ENCODE measurements at places on chromosomes 11 and 22.

- no peak for DNase-seq
Measured at GRCh38 chr22:48098243-48098920, 1335.9 kb downstream of the TBC1D22A start.

DNA sequence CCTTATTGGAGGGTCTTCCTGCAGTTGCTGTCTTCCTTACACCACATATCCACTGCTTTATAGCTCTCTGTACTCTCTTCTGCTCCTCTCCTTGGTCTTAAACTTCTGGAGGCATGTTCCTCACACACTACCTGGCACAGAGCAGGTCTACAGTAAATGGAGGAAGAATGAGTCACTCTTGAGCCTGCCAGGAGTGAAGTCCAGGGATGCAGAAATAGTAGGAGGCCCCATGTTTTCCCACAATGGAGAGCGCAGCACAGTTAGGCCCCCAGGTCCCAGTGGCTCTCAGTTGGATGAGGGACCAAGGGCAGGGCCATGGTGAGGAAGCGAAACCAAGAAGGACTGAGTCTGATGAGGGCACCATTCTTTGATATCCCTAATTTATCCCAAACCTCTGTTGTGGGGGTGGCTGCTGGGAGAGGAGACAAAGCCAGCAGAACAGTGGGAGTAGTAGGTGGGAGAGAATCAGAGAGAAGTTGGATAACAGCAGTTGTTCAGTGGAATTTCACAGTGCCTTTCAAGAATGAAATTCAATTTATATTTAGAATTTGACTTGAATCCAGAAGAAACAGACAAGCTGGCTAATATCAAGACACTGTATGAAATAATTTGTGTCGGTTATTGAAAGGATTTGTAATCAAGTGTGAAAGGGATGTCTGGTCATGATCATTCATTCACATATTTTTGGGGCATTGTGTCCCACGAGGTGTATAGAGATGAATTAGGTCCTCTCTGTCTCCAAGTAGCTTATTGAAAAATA, 187.8 kb downstream of the HIPK3 start:
- no peak for DNase-seq

DNA sequence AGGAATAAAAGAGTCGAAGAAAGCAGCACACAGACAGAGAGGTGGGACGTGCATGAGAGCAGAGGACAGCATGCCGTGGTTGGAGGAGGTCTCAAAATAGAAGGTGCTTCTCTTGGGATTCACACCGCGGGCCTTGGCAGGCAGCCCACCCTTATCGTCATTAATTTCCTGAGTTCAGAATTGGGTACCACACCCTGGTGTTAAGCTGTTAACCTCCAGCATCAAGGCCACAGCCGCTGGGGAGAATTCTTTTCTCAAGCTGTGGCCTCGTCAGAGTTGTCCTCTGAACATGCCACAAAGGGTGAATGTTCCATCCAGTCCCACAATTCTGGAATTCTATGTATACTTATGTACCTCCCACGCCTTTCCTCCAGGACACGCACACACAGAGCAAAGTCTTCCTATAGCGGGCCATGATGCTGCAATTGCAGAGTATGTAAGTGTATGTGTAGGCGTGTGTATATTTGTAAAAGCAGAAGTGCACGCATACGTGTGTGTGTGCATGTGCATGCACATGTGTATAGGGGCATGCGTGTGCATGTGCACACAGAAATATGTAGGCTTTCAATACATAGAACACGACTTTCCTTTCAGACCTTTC, 39.0 kb downstream of the ADAMTS8 start:
- no peak for DNase-seq

DNA sequence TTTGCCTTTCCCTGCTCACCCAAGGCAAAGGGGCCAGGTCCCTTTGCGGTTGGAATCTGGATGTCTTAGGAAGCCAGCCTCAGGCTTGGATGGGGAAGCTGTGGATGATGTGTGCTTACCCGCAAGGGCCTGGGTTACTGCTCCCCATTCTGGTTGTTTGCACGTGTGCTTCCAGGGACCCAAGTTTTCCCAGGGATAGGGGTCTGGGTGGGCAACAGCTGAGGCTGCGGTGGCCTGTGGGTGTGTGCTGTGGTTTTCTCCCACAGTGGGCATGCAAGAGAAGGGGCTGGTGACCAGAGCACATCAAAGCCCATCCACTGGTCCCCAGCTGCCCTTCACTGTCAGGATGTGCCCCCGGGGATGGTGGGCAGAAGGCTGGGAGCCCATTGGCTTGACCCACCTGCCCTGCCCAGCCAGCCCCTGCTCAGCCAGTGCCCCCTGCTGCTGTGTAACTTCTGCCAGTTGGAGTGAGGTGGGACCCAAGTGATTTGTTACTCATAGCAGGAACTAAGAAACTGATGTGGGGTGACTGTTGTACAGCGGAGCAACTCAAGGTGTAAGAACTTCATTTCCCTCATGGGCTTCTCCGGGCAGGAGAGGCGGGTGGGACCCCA, 3.3 kb downstream of the CAPN5 start:
- no peak for DNase-seq

GRCh38 chr11:126231725-126232459, 20.3 kb downstream of the FAM118B start:
- no peak for DNase-seq

GRCh38 chr22:41243361-41243760, 2.6 kb upstream of the CHADL start:
- DNase-seq: no peak

DNA sequence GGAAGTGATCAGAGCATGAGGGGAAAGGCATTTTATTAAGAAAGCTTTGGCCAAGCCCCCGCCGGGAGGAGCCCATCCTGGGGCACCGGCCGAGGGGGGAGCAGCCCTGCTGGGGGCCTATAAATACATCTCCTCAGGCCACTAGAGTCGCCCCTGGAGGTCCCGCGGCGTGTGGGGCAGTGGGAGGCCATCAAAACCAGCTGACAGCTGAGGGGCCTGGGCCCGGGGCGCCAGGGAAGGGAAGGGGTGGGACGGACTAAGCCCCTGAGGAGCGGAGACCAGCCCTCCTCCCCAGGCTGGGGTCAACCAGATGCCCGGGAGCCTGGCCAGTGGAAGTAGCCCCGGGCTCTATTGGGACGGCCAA, 13.1 kb downstream of the SCARF2 start:
- no peak for DNase-seq

DNA sequence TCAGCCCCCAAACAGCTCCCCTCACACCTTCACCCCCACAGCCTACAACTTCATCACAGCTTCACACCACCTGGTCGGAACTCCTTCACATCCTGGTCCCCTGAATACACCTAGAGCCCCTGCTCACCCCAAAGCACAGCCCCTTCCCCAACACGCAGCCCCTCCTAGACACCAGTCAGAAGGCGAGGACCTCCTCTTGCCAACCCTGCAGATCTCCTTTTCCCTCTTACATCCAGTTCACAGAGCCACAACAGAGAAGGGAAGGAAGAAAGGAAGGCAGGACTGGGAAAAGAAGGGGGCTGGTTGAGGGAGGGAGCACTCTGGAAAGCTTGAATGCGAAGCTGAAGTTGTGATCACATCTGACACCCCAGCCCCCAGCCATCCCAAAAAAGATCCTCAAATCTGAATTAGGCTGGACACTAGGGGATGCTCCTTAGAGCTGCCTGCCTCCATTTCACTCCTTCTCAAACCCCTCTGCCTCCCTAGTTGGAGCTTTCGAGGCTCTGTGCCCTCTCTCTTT, 629 bp downstream of the CCKBR start:
- no peak for DNase-seq

GRCh38 chr11:12287009-12287373, 90.4 kb upstream of the PARVA start:
- peak; percentile 47 for DNase-seq

GRCh38 chr22:17767233-17768065, 6.8 kb downstream of the BID start:
- no peak for DNase-seq

GRCh38 chr11:8814923-8815240, 96.1 kb upstream of the AKIP1 start:
- DNase-seq: no peak

DNA sequence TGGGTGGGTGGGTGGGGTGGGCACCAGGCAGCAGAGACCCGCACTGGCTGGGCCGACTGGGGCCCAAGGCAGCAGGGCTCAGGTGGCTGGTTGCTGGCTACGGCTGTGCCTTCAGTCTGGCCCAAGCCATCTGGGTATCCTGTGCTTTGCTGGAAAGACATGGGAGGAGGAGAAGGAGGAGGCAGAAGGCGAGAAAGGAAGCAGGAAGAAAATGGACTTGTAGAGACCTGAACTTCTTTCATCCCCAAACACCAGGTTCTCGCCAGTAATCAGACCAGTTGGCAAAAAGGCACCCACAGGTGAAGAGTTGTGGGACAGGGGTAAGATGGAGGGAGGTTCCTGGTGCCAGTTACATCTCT, 78.8 kb downstream of the IGLL1 start:
- no peak for DNase-seq

- DNase-seq: no peak
Measured at GRCh38 chr11:7994581-7995278, 7.6 kb downstream of the EIF3F start.

DNA sequence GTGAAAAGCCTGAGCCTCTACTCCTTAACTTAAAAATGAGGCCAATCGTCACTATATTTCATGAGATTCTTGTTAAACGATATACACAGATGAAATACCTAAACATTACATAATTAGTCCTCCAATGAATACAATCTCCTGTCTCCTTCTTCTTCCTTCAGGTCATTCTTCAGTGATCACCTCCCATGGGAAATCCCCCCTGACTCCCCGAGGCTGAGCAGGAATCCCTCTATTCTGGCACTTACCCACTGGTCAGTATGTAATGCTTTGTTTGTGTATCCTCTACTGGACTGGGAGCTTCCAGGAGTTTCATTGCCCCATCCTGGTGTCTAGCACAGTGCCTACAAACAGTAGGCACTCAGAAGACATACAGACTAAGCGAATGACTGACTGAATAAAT, 52.3 kb downstream of the RAB38 start:
- DNase-seq: no peak

DNA sequence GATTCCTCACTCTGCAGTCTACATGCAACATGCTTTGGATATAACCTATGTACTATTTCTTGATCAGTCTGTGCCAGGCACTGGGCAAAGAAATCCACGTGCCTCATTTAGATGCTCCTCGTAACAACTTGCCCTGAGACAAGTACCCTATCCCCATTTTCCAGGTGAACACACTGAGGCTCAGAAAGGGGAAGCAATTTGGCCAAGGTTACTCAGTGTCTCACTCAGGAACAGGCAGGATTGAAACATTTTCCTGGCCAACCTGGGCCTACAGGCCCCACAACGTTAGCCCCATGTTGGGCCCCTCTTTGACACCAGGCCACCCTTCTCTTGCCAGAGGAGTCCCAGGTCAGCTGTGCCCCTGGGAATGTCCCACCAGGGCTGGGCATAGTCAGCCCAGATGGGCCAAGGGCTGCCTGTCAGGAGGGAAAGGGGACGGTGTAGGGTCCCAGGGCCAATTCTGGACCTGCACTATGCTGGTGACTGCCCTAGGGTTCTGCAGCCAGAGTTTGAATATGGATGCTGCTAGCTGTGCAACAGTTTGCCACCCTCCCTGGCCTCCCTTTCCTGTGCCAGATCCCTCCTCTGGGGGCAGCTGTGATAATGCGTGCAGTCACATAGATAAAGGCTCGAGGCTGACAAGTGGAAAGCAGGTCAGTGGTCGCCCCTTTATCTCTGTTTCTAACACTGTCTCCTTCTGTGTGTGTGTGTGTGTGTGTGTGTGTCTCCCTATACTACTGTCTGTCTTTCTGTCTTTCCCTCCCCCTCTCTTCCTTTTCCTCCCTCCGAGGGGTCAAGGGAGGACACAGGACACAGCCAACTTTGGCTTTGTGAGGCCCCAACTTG, 10.4 kb upstream of the EMID1 start:
- no peak for DNase-seq

- DNase-seq: no peak
Measured at GRCh38 chr22:22159384-22159783, 85.2 kb upstream of the VPREB1 start.

DNA sequence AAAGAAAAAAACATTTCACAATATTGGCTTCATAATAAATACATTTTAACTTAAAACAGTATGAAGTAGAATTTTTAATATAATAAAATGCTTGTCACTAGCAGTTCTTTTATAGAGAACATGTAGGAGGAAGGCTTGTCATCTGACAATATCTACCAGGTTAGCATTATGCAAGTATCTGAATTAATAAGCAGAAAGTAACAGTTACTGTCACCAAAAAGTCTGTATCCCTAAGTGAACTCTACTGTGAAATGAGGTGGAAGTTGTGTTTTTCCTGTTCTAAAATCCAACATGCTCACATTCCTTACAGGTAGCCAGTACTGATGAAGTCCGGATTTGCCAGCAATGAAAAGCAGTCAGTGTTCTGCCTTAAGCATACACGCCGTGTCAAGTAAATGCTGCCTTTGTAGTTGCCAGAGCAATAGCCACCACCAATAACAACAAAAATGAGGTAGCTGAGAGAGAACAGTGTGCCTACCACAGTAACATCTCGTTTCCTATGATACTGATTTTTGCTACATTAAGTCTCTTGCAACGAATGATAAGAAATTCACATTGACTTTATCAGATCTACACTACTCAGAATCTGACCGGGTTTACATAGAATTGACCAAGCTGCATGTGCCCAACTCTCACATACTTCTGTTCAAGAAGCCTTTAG, 95.5 kb downstream of the SIK3 start:
- DNase-seq: no peak

GRCh38 chr11:61392981-61393595, 701 bp downstream of the TMEM216 start:
- no peak for DNase-seq

DNA sequence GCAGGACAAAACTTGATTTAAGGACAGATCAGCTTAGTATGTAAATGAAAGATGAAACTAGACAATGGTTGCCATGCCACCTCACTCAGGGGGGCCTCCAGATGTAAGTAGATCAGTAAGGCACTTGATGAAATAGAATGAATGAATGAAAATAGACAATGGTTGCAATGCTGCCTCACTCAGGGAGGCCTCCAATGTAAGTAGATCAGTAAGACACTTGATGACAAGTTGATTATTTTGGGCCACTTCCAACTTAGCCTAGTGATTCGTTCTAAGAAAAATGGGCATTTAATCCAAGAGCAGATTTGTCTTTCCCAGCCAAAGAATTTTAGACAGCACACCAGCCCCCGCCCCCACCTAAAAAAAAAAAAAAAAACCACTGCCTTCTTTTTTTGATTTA, 19.2 kb upstream of the SLC5A12 start:
- no peak for DNase-seq

DNA sequence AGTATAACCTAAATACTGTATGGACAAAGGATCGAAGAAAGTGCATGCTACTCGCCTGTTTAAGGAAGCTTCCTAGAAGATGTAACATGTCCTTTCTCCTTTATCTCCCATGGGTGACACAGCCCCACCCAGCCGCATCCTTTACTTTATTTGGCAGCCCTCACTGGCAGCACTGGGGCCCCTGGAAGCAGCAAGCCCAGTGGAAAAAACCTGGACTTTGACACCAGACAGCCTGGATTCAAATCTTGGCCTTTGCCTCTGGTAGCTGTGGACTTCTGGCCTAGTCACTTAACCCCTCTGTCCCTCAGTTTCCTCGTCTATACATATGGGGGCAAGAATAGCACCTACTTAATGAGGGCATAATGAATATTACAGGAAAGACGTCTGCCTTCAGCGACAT, 67.1 kb downstream of the MYEOV start:
- DNase-seq: no peak
